ENCODE measurements at places on chromosomes 12 and 14.

DNA sequence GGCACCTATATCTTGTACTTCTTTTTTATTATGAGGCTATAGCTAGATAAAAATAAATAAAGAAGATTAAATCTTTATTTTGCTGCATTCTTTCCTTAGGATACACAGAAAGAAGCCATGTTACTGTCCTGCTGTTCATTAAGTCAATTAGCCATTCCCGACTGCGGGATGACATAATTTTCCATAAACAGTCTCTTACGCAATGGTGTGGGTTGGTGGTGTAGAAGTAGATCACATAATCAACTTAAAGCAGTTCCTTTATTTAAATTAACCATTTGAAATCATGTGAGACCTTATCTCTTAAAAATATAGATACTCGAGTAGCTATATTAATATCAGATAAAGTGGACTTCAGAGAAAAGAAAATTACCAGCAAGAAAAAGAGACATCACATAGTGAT lies 40.2 kb downstream of the TAOK3 start:
- no peak for DNase-seq

- no peak for DNase-seq
Measured at GRCh38 chr14:35829449-35829848, 3.3 kb downstream of the BRMS1L start.

DNA sequence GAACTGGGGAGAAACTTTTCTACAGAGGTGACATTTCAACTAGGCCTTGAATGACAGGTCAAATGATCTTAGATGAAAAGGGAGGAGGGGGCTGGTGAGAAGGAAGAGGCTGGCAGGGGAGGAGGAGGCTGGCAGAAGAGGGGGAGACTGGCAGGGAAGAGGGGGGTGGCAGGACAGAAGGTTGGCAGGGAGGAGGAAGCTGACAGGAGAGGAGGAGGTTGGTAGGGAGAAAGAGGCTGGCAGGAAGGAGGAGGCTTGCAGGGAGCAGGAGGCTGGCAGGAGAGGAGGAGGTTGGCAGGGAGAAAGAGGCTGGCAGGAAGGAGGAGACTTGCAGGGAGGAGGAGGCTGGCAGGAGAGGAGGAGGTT lies 63.4 kb upstream of the PPP4R3A start:
- no peak for DNase-seq

DNA sequence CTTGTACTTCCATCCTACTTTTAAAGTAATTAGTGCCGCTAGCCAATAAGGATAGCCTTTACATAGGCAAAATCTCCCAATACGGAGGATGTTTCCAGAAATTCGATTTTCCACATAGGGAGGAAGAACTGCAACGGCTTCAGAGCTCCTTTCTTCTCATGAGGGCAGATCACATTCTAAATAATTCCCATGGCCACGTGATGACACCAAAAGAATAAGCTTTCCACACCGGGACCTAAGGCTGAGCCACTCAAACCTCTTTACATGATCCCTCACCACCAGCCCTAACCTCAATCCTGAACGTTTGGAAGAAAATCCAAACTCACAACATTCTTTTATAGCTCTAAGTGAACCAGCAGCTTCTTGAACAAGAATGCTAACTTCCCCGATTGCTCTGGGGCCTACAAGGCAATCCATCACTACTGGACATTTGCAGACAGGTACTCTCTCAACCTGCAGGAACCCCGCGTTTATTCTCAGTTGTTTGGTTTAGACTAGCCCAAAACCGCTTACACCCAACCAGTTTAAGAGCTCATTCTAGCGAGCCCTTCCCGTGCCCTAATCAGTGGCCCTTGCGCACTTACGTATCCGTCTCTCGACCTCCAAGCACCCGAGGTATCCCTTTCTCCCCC lies 884 bp downstream of the CAPRIN2 start:
- no peak for DNase-seq

- DNase-seq = no peak
Measured at GRCh38 chr12:123757561-123757960, 4.5 kb upstream of the DNAH10 start.

DNA sequence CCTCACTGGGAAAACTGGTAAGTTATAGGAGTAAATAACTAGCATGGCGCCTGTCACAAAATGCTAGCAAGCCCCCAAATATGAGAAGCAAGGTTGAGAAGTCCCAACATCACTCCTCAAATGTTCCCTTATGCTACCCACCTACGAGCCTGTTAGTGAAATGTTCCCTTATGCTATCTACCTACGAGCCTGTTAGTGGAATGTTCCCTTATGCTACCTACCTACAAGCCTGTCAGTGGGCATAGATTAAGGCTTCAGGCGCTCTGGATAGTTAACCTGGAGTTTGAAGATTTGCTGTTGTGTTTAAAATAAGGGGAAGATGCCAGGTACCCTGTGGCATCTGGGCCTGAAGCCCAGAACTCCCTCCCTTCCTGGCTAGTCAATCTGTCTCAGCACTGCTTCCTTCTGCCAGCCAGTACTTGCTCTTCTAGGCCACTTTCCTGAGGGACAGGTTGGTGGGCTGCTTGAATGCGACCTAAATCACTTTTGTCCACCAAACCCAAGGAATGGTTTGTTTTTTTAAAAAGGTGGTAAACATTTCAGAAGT lies 67.1 kb upstream of the SINHCAF start:
- DNase-seq = no peak

GRCh38 chr12:107439026-107439738 lies 246.4 kb upstream of the PWP1 start:
- no peak for DNase-seq

- peak; percentile 31 for DNase-seq
Measured at GRCh38 chr12:123983822-123984485, 10.9 kb downstream of the ZNF664 start.

- no peak for DNase-seq
Measured at GRCh38 chr12:50925920-50926319, 26.4 kb upstream of the HIGD1C start.

DNA sequence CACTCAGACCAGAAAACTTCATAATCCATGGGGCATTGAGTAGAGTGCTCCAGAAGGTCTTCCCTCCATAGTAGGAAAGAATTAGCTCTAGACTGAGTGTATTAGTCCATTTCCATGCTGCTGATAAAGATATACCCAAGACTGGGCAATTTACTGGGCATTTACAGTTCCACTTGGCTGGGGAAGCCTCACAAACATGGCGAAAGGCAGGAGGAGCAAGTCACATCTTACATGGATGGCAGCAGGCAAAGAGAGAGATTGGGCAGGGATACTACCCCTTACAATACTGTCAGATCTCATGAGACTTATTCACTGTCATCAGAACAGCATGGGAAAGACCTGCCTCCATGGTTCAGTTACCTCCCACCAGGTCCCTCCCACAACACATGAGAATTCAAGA lies 300.6 kb upstream of the TMEM132C start:
- DNase-seq = no peak

- DNase-seq = no peak
Measured at GRCh38 chr12:49413010-49413409, 45.7 kb downstream of the SPATS2 start.

DNA sequence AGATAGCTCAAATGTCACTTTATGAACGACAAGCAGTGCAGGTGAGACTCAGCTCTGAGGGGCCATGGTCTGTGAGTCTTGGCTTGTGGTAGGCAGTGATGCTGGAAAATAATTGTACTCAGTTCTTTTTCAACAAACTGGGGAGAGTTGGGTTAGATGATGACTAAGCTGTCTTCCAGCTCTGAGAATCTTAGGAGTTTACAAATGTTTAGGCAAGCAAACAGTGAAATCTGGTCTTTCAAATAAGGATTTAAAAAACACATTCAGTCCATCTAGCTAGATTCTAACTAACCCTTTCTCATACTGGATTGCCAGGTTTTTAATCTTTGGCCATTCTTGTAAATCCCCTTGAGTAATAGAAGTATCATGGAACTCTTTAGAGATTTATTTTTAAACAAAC lies 3.4 kb downstream of the PHC1 start:
- DNase-seq = no peak

DNA sequence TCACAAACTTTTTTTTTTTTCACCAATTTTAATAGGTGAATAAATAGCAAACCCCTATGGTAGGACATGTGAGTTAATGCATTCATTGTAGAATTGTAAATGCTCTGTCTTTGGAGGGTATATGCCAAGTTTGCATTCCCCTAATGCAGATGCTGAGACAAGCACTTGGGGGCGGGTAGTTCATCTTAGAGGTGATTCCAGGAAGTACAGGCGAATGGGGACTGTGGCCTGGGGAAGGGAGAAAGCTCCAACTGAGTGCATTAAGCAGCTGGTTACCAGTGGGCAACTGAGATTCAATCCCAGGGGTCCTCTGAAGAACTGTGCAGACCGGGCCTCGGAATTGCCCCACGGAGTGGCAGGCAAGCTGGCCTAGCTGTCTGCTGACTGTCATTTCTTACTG lies 107.6 kb downstream of the ZNF664 start:
- DNase-seq = no peak

- DNase-seq = no peak
Measured at GRCh38 chr12:112285600-112286401, 96.4 kb downstream of the HECTD4 start.

- peak; percentile 14 for DNase-seq
Measured at GRCh38 chr12:21502164-21502496, 541 bp downstream of the GOLT1B start.

DNA sequence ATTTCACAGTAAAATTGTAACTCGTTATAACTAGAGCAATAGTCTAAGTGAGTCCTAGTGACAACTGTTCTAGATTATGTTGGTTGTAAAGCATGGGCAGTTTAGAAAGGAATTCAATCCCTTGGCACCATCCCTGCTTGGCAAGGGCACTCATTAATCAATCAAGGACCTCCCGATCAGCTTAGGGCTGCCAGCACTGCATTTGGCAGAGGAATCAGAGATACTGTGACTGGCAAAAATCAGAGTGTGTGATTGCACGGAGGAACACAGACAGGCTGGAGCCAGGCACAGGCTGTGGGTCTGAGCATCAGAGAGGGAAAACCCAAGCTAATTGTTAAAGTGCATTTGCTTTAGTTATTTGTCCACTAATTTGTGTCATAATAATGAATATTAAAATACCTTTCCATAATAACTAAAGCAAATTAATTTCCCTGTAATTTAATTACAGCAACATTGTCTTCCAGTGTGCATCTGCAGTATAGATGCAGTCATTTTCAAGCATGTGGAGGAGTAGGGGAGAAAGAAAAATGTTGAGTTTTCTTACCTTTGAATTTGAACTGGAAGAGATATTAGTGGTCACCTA lies 3.2 kb upstream of the EGLN3 start:
- DNase-seq = no peak

DNA sequence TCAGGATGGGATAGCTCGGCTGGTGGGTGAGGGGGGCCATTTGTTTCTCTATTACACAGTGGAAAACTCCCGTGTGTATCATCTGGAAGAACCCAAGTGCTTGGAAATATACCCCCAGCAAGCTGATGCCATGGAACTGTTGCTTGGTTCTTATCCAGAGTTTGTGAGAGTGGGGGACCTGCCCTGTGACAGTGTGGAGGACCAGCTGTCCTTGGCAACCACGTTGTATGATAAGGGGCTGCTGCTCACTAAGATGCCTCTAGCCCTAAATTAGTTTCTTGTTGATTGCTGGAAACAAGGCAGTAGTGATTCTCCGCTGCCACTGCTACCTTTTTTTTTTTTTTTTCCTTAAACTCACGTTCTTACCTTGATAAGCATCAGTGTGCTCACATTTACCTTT lies 1.9 kb downstream of the RIOX1 start:
- DNase-seq = no peak

DNA sequence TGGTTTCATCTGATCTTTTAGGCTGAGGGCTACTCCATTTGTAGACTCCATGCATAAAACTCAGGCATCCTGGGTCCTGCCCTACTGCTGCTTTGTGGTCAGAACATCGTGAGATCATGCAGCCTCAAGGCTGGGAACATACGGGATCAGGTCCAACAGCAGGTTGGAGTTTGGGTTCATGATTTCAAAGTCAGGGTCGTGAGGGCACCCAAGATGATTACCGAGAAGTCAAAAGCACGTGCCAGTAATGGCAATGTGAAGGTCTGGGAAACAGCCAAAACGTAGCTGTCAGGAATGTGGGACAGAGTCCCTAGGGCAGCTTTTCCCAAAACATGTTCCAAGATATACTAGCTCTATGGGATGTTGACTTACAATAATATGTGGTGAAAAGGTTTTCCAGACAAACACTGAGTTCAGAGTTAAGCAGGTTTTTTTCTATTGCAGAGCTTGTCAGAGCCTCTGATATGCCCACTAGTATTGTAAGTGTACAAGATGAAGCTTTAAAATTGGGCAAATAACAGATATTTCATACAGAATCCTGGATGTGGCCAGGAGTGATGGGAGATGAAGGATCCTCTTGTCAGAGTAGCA lies 130.3 kb upstream of the DNM1L start:
- DNase-seq = no peak

DNA sequence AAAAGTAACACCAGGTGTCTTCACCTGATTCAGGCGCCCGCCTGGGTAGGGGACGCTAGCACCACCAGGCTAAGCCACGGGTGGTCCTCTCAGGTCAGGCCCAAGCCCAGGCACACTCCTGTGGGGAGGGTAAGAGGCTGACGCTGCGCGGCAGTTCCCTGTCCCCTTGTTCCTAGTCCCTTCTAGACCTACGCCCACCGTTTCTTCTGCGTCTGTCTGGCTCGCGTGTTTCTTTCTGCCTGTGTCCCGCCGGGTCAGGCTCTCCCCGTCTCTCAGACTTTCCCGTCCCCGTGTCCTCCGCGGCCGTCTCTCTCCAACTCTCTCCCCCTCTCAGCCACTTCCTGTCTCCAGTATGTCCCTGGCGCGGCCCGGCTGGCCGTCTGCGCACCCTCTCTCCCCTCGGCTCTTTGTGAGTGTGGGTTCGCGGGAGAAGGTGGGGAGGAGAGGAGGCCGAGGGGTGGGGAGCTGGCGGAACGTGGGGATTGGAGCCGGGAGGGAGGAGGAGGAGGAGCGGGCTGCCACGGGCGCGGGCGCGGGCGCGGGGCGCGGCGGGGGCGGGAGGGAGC lies 3.1 kb upstream of the TNS2 start:
- DNase-seq = peak; percentile 33

DNA sequence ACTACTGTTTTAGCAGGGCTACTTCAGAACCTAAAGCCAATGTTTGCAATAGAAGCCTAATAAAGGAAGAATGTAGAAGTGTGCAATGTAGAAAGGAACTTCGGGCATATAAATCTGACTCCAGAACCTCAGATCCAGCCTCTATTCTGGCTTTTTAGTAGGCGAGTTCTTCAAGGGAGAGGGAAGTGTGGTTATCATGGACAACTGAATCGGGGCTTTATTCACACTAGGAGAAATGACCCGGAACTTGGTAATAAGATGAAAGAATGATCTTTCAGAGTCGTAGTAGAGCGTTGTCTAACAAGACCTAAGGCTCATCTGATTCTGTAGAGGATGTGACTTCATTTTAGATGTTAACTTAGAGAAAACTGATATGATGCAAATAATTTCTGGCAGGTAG lies 72.9 kb downstream of the CRADD start:
- no peak for DNase-seq
